Osteocyte (in vitro differentiated cells): ENCODE measurements at places on chromosomes 3 and 15.

DNA sequence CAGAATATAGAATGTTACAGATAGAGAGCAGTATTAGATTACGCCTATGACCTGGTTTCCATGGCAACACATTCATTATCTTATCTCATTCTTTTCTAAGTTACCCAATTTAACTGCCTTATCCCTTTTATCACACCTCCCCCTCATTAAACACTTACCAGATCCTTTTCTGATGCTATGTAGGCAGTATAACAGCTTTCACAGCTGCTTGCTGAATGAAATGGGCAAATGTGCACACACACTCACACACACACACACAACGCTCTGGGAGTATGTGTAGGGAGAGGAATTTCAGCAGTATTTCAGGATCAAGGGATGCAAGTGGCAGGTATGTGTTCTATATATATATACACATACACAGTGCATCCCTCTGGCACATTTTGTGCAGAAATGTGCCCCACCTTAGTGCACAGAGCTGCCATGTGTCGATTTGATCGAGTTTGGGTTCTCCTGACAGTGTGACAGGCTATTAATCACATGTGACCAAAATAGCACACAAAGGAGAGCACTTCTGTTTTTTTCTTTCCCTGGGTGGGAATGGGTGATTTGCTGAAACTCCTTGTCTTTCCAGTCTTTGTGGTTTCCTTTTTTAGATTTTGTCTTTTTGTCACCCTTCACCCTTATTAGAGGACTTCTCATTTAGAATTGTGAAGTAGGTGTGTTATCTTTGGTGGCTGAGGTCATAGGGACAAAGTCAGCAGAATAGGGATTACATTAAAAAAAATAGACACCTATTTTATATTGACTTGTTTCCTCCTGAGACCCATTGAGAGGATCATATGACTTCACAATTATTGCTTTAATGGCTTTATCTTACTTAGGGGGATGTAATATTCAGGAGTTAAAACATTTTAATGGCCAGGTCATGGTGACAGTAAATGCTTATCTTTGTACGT is 553.7 kb downstream of the PDCD6IP start:
- no peak for DNase-seq

DNA sequence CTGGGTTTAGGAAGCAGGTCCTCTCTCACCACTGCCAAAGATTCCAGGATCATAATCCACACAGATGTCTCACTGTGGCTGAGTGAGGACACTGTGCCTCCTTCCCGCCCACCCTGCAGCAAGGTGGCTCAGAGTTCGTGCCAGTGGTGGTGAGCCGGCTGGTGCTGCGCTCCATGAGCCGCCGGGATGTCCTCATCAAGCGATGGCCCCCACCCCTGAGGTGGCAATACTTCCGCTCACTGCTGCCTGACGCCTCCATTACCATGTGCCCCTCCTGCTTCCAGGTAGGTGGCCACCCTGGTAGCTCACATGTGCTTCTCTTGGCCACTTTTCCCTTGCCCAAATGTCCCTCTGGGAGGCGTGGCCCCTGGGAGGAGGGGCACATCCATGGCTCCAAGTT is 9.0 kb upstream of the RHO start:
- no peak for DNase-seq

- DNase-seq: no peak
These were observed 2.2 kb upstream of the ZMAT3 start for GRCh38 chr3:179073816-179074215.

DNA sequence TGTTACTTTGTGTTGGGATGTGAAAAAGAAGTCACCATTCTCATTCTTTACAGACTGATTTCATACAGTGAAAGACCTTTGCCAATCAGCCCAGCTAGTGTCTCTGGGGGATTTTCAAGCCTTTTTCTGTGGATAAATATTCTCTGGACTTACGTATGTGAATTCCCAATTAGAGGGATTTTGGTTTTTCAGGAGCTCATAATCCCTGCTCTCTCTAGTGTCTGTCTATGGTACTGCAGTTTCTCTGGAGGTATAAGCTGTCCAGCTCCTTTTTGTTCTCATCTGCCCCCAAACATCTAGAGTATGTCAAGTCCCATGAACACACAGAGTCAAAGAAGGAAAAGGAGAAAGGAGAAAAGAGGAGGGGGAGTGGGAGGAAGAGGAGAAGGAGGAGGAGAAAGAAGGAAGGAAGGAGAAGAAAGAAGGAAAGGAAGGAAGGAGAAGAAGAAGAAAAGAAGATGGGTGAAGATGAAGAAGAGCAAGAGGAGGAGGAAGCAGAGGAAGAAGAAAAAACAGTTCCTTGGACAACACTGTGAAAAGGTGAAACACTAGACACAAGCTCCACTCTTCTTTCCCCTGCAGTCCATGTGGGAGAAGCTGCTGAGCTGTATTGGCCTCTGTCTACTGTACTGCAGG is 218.6 kb downstream of the GREM1 start:
- no peak for DNase-seq

DNA sequence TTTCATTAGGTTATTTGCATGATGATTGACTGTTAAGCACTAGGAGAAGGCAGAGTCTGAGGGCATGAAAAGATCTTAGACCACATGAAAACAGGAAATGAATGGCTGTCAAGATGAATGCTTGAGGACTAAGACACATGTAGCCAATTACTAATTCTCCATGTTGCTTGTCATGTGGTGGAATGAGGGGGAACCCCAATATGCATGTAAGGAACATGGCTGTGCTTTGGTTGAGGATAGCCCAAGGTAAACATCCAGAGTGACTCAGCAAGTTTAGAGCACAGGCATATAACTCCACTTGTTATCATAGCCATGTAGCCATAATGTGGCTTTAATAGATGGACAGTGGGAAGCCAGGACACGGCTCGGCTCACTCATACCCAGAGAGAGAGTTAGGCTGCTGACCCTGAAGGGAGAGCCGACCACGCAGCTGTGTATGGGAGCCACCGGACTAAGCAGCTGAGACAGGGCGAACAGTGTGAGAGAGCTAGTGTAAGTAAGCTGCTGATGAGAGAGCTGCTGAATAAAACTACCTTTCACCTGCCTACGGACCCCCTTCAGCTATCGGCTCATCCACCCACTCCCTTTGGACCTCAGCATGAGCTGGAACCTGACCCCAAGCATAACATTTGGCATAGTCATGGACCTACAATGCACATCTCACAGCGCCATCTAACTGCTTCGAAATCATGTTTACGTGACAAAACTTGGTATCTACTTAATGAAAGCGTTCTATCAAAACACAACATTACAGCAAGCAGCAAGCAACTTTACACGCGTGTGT is 37.6 kb downstream of the ANO10 start:
- DNase-seq: no peak

DNA sequence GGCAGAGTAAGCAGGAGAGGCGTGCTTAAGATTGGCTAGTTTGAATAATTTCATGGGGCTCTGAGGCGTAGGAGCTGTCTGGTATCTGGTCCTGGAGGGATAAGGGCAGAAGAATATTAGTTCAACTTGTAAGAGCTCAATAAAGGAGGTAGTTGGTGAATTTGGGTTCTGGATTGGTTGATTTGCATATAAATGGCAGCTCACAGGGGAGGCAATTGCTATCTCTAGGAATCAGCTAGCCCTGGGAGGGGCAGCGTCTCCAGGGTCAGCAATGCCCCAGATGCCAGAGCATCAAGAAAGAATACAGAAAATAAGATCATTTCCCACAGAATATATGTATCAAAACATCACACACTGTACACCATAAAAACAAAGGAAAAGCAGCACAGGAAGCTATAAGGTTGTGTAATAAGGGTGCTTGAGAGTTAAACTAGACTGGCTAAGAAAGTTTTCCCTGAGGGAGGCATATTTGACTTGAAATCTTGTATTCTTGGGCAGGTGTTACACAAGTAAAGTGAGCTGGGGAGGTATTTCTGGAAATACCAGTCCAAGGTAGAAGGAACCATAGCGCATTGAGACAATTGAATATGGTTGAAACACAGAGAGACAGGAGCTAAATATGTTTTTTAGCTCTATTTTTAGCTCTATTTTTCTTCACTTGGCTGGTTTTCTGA is 6.1 kb downstream of the MOBP start:
- no peak for DNase-seq

- DNase-seq: no peak
These were observed 8.1 kb downstream of the ABCF3 start for GRCh38 chr3:184193991-184194539.

GRCh38 chr15:64209680-64210334 is 47.0 kb upstream of the PPIB start:
- DNase-seq: no peak

DNA sequence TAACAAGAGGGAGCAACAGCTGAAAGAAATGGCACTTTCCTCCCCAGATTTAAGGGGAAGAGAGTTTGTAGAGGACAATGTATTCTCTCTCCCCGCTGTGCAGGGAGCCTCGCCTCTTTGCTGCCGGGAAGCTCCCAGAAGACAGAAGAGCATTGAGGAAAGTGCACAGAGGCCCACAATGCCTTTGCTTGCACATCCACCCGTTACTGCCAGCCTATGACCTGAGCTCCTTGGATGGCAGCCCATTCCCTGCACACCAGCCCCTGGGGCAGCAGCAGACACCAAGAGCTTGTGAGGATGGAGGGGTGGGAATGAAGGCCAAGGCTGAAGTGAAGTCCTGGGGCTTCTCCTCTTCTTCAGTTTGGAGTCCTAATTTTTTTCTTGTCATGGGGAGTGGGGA is 67.0 kb downstream of the CLDN11 start:
- DNase-seq: no peak

GRCh38 chr3:128736601-128737000 is 10.6 kb downstream of the RAB7A start:
- DNase-seq: no peak
